ENCODE measurements at places on chromosomes 12 and 14. TPM values are rescaled to one million over a fixed set of nuclear protein-coding genes. Genes with fewer than 3 reads are reported as not detected.

- no peak for DNase-seq
Observed at GRCh38 chr14:23113431-23114119, 5.5 kb downstream of the CEBPE start.

DNA sequence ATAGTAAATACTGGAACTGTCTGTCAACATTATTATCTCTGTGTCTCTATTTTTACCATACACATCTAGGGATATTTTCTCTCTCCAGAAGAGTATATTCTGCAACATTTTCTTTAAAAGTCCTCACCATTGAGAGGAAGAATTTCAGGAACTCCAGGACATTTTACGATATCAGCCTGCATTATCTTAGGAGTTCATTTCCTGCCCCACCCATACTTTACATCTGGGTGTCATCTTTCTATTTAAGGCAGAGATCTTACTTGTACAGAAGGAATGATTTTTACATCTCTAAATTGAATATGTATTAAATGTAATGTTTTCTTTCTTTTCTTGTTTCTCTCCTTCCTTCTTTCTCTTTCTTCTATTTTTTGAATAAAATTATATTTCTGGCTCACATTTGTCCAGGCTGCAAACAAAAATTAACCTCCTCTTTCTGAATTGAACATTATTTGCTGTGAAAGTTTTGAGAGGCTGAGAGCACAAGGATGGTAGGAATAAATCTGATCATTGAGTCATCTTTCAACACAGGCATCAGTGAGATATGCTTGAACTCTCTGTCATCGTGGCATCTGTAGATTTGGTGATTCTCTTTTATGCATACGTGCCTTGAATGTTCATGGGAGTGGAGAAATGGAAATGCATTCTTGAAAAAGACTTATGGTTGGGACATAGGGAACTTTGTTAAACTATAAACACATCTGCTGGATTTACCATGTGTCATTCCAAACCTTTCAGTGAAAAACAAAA is 753.6 kb downstream of the SLC16A7 start:
- DNase-seq, result no peak

GRCh38 chr12:76084863-76085519 is 506 bp upstream of the NAP1L1 start:
- DNase-seq, result no peak

DNA sequence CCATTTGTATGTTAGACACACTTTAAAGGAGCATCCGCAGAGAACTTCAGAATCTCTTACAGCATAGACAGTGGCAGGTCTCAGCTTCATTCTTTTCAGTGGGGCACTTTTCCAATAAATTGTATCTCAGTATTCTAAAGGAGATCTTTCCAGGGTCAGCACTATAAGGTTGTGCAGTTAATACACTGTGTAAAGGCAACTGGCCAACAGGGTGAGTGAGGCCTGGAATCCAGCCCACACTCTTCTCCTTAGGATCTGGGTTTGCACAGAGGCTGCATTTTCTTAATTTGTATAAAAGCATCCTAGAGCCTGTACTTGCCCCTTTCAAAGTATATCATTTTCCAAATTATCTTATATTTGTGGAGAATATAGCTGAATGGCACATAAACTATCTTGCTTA is 94.2 kb downstream of the MYF5 start:
- DNase-seq, result no peak

The NTN4 gene
- 107 TPM for polyA plus RNA-seq

DNA sequence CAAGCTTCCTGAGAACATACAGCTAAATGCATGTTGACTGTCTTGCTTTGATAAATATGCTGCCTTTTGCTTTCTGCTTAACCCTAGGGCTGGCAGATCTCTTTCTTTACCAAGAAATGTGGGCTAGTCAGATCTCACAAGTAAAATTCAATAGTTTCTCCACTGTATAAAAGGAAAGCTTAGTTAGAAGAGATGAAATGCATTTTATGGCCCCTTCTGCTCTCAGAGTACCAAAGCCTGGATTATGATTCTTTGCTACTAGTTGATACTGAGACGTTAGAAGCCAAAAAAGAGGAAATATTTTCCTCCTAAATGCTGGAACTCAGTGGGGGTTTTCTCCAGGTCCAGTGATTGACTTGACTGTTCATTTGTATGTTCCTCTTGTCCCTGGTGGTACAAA is 552.7 kb downstream of the SNAPC1 start:
- DNase-seq, result no peak

- no peak for DNase-seq
Observed at GRCh38 chr14:75711796-75712211, 50.8 kb downstream of the TTLL5 start.

GRCh38 chr12:44381341-44381740 is 494.8 kb downstream of the NELL2 start:
- no peak for DNase-seq

GRCh38 chr12:49885118-49885517 is 18.6 kb downstream of the FAIM2 start:
- DNase-seq, result no peak

The KRT78 gene
- not detected for polyA plus RNA-seq

- DNase-seq, result no peak
Observed at GRCh38 chr12:105162174-105162573, 54.6 kb downstream of the WASHC4 start.

- no peak for DNase-seq
Observed at GRCh38 chr12:718756-719102, 33.6 kb upstream of the WNK1 start.

The MTRFR gene
- 19.1 TPM for polyA plus RNA-seq

DNA sequence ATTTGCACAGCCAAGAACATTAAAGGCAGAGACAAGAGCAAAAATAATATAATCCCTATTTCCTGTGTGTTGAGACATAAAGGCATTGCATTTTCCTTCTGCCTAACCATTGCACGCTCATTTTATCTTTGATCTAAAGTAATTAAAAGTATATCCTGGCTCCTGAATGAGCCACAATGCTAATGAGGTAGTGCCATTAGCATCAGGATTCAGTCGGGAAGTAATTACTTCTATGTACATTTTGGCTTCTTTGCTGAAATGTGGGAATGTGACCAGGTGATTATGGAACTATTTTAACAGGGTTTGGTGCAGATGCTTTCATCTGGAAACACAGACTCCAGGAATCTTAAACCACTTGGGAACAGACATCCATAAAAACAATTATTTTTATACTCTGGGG is 77.4 kb downstream of the TMTC1 start:
- DNase-seq, result no peak

GRCh38 chr12:71731439-71732356 is 23.0 kb upstream of the RAB21 start:
- no peak for DNase-seq

DNA sequence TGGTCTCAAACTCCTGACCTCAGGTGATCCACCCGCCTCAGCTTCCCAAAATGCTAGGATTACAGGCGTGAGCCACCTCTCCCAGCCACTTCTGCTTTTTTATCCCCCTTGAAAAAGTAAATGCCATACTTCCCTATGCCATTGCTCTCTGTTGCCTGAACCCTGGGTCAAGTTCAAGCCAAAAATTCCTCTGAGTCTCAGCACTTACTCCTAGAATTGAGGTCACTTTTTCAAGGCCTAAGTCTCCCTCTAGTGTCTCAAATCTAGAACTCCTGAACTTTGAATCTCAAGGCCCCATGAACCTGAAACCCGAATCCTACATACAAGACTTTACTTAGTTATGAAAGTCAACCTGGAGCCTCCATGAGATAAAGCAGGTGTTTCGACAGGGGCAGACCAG is 1.4 kb upstream of the APOBEC1 start:
- no peak for DNase-seq

The UBR7 gene
- 34.6 TPM for polyA plus RNA-seq

The KLRD1 gene
- 0.47 TPM for polyA plus RNA-seq

DNA sequence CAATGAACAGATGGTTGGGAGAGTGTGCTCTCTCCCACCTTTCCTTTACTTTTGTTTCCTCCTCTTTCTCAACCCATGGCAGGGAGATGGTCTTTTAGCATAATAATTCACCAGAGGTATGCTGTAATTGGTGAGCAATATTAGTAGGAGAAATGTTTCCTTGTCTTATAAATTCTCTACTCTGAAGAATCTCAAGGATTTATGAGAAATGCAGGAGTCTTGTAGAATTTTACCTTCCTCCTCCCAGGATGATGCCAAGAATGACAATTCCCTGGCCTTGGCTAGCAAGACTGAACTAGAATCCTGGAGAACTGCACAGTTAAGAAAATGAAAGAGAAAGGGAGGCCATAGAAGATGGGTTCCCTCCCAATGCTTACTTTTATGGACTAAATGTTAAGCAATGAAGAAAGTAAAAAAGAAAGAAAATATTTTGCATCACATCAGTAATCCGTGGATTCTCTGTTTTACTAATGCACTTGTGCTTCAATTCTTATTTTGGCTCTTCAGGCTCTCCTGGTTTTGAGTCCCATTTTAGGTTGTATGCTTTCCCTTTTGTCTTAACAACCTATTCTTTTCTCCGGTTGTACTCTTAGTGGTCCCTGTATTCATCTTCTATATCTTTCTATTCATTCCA is 192.9 kb upstream of the GARIN6 start:
- no peak for DNase-seq

- DNase-seq, result no peak
Observed at GRCh38 chr14:32469388-32470160, 140.5 kb downstream of the AKAP6 start.

GRCh38 chr12:94832780-94833681 is 170.5 kb downstream of the NDUFA12 start:
- DNase-seq, result no peak

DNA sequence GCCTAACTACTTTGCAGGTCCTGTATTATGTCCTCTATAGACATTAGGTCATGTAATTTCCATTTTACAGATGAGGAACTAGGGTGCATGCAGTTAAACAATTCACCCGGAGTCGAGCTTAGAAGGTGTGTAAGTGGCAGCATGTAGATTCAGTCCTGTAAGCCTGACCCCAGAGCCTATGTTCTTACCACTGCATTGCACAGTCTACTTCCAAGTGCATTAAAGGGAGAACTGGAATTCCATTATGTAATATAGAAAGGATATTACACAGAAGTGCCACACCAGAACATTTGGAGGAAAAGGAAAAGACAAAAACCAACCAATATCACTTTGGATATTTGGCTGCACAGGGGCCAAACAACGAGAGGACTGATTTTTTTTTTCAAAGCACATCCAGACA is 1.2 kb downstream of the GLT8D2 start:
- DNase-seq, result no peak

Data from left renal pelvis (tissue), 4 donors.